T-helper 17 cell (primary cell): ENCODE measurements at places on chromosomes 5 and 9.
A peak's percentile ranks its signal among the peaks of the same experiment; 100 is the strongest.

GRCh38 chr5:10115669-10116068 lies 134.0 kb downstream of the ATPSCKMT start:
- no peak overlapping the region for H3K27ac ChIP-seq
- no peak for DNase-seq
- no peaks in the 10 kb centered on the region for H3K4me1 ChIP-seq
- H3K27me3 ChIP-seq: peaks cover 19% of the 10 kb centered on the region

- H3K27me3 ChIP-seq: peaks cover 15% of the 10 kb centered on the region
- no peaks in the 10 kb centered on the region for H3K36me3 ChIP-seq
- peak overlapping the region; percentile 63 for H3K27ac ChIP-seq
Measured at GRCh38 chr5:39076757-39077728, 2.8 kb upstream of the RICTOR start.

DNA sequence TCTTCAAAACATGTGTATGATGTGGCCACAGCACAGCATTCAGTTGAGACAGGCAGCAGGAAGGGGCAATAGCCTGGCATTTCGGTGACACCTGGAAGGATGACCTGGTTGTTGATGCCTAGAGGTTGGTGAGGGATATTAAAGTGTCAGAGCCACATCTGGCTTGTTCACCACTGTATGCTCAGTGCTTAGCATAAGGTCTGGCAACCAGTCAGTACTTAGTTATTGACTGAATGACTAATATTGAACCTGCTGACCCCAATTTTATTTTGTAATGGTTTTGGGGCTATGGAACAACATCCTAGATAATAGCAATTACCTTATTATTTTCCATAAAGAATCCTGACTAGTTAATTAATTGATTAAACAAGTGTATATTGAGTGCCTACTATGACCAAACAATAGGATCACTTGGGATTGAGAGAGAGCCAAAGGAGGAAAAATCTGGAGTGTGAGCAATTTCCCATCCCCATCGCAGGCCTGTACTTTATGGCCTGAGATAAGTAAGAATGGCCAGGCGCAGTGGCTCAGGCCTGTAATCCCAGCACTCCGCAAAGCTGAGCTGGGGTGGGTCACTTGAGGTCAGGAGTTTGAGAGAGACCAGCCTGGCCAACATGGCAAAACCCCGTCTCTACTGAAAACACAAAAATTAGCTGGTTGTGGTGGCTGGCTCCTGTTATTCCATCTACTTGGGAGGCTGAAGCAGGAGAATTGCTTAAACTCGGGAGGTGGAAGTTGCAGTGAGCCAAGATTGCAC lies 85.4 kb upstream of the PLPP1 start:
- no peak for DNase-seq
- H3K36me3 ChIP-seq: peaks cover 2% of the 10 kb centered on the region

GRCh38 chr5:160970605-160971191 lies 118.7 kb upstream of the ATP10B start:
- DNase-seq: no peak
- H3K4me3 ChIP-seq: no peak overlapping the region
- H3K36me3 ChIP-seq: no peaks in the 10 kb centered on the region
- H3K4me1 ChIP-seq: no peaks in the 10 kb centered on the region
- H3K27me3 ChIP-seq: peaks cover 42% of the 10 kb centered on the region
- H3K27ac ChIP-seq: no peak overlapping the region

GRCh38 chr5:76325876-76326491 lies 77.1 kb upstream of the IQGAP2 start:
- DNase-seq: no peak
- H3K27ac ChIP-seq: peak overlapping the region; percentile 94
- no peaks in the 10 kb centered on the region for H3K36me3 ChIP-seq
- H3K27me3 ChIP-seq: no peaks in the 10 kb centered on the region

- H3K27ac ChIP-seq: peak overlapping the region; percentile 57
- H3K27me3 ChIP-seq: no peaks in the 10 kb centered on the region
- peaks cover 3% of the 10 kb centered on the region for H3K36me3 ChIP-seq
- DNase-seq: no peak
- H3K4me1 ChIP-seq: peaks cover 32% of the 10 kb centered on the region
Measured at GRCh38 chr5:50595199-50595598, 71.2 kb upstream of the PARP8 start.
